ENCODE measurements at places on chromosomes 4 and X.
A peak's percentile ranks its signal among the peaks of the same experiment; 100 is the strongest.

DNA sequence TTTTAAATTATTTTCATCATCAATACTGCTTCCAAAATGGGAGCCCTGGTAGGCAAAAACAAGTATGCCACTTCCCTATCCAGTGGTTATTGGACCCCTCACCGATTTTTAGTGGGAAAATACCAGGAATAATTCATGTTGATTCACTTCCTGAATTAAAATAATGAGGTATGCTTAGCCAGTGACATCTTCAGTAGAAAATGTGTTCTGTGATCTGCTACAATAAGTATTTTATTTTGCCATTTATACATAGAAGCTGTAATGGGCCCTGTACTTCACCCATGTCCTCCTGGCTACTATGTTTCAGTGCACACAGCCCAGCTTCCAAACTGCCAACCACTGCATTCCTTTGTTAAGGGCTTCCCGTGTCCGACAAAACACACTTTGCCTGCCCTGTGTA, 41.0 kb upstream of the KLHL34 start:
- DNase-seq: no peak

DNA sequence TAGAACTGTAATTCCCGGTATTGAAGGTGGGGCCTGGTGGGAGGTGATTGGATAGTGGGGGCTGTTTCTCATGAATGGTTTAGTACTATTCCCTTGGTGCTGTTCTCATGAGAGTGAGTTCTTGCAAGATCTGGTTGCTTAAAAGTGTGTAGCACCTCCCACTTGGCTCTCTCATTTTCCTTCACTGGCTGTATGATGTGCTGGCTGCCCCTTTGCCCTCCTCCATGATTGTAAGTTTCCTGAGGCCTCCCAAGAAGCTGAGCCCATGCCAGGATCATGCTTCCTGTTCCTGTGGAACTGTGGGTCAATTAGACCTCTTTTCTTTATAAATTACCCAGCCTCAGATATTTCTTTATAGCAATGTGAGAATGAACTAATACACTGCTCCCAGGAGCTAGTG, 8.7 kb downstream of the ANXA10 start:
- no peak for DNase-seq

DNA sequence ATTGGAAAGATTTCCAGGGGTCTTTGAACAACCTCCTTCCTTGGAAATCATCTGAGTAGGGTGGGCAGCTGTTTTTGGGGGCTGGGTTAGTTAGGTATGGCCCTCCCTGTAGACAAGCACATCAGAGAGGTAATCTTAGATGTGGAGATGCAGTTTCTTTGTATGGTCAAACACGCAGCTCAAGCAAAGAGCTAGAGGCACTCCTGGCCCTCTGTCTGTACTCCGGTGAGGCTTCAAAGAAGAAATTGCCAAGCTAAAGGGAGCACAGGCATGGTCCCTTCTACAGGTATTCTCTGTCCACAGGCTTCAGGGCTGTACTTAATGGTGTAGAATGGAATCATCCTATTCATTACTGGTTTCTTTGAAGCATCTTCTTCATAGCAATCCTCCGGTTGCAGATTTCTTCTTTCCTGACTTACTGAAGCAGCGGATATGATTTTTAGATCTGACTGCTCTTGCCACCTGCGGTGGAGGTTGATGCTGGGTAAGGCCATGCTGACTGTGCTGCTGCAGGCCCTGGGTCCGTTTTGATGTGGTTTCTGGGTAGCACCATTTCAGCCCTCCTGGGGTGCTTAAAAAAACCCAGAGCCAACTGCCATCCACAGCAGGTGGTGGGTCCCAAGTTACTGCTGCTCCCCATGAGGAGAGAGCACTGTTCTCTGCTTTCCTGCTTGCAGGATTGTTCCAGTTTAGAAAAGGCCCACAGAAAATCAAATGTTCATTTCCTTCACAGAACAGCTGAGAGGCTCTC, 318.9 kb upstream of the GATB start:
- DNase-seq: no peak

DNA sequence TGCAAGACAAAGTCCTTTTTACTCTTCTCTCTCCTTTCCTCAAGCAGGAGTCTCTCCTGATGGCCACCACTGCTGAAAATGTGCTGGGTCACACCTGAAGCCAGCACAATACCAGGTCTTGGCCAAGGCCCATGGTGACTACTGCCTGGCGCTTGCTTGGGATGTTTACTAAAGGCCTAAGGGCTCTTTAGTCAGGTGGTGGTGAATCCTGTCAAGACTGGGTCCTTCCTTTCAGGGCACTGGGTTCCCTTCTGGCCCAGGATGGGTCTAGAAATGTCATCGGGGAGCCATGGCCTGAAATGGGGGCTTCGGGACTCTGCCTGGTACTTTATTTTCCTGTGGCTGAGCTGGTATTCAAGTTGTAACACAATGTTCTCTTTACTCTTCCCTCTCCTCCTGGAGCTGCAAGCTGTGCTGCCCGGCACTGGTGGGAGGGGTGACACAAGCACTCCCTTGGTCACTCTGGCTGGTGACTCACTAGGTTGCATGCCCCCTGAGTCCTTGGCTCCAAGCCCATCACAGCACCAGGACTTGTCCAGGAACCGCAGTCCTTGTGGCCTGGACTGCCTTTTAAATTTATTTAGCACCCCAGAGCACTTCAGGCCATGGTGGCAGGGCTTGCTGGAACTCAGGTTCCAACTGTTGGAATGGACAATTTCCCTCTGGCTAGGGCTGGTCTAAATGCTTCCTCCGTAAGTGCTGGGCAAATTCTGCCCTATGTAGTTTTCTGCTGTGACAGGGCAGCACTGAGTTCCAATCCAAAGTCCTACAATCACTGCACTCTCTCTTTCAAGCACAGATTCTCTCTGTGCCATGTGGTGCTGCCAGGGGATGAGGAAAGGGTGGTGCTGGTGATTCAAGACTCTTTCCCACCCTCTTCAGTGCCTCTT, 11.3 kb downstream of the ARL13A start:
- DNase-seq: peak; percentile 16

- DNase-seq: no peak
These were observed 39.2 kb downstream of the MTHFD2L start for GRCh38 chr4:74197080-74197479.

DNA sequence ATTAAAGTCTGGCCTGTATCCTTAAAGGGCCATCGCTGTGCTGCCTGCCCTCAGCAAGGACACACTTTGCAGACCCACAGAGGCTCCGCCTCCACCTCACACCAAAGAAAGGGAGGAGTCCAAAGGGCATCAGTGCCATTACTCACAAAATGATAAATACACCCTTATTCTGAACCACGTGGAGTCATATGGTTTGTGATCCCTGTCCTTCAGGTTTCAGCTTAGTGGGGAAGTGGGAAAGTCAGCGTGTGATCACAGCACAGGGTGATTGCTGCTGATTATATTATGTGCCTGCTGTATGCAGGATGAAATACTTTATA, 35.9 kb upstream of the MSANTD1 start:
- no peak for DNase-seq

DNA sequence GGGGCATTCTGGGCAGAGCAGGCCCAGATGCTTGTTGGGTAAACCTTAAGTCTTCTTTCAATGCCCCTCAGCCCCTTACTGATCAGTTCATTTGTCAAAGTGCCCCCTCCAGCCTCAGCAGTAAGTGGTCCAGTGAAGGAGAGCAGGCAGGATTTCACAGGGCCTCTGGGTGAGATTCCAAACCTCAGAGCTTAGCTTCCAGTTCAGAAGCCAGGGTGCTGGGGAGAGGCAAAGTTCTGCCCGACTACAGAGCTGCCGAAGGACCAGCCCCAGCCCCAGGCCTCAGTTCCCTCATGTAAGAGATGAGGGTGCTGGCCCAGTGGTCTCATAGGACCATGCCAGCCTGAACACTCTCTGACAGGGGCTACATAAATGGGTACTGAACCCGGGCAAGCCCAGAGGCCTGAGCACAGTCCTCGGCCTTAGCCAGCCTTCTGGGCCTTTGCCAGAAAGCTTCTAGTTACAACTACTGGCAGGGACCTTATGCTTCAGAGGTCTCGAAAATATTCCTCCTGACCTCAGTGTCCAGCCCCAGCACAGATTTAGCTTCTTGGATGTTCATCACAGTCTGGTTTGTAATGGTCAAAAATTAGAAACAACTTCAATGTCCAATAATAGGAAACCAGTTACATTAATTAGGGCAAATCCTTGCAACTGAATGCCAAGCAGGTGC, 851 bp upstream of the RIPPLY1 start:
- no peak for DNase-seq

DNA sequence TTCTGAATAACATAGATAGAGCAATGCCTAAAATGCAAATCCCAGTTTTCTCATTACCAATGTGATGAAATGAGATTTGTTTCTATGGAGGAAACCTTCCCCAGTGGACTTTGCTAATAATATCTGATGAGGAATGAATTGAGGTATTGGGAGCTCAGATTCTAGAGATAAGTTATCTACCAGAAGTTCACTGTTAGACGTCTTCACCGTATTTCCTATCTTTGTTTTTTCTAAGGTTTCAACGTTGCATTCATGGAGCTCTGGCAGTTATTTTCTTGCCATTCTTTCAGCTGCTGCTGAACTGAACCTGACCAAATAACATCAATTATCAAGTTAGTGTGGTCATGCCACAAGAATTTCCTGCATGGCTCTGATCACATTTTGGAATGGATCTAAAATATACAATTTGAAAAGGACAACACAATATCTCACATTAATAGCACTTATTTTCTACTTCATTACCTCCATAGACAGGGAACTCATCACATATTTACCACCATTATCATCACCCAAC, 511.8 kb upstream of the LCORL start:
- DNase-seq: no peak

- DNase-seq: no peak
These were observed 175.5 kb upstream of the GPRIN3 start for GRCh38 chr4:89482926-89483595.

GRCh38 chr4:112185334-112185733, 40.1 kb downstream of the FAM241A start:
- DNase-seq: no peak

DNA sequence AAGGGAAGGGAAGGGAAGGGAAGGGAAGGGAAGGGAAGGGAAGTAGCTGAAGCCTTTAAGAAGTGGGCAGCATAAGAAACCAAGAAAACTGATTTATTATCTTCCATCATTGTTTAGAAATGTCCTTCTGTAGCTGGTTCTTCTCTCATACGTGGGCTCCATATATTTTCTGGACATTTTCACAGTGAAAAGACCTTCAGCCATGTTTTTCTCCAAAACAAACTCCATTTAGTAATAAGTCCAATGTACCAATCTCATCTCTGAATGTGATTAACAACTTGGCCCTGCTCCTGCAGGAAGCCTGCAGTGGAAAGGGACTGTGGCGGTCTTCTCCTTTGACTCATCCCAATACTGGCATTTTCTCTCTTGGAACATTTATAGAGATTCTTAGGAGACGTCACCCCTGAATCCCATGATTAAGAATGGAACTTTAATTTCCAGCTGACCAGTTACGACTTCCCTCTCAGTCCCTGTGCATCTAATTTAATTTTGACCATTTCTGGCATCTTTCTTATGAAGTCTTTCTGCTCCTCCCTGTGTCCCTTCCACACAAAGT, 96.6 kb upstream of the GUCY1A1 start:
- no peak for DNase-seq

DNA sequence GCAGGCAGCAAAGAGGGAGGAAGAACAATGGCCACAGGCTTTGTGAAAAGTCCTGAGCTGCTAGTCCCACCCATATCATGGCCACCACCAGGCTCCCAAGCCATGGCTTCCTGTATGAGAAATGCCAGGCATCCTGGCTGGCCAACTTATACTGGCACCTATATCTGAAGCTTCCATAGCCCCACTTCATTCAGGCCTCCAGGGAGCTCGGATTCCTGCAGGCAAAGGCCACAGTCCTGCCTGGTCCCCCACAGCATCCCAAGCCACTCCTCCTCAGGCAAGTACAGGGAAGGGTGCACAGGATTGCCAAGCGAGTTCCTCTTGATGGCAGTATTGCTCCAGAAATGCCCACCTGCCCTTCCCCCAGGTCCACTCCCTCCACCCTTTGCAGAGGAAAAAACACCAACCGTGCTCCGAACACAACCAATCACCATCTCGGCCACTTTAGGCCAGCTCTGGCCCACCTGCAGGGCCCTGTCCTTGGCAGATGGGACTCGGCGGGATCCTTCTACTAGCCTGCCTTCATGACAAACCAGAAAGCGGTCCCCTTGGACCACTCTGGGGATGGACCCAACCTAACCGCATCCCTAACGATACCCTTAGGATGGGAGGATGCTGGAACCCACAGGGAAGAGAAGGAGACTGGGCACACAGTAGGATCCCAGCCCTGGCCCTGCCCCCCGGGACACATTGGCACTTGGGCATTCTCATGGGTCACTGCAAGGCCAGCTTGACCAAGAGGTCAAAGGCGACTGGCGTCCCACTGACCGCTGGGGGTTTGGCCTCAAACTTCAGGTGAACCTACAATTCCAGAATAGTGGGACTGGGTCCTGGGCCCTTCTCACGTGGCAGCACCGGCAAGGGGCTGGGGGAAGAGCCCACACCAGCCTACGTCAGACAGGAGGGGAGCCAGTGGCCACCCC, 220.4 kb upstream of the AGTR2 start:
- peak; percentile 56 for DNase-seq

- DNase-seq: peak; percentile 36
These were observed 28.0 kb downstream of the DMD start for GRCh38 chrX:33183361-33183760.

DNA sequence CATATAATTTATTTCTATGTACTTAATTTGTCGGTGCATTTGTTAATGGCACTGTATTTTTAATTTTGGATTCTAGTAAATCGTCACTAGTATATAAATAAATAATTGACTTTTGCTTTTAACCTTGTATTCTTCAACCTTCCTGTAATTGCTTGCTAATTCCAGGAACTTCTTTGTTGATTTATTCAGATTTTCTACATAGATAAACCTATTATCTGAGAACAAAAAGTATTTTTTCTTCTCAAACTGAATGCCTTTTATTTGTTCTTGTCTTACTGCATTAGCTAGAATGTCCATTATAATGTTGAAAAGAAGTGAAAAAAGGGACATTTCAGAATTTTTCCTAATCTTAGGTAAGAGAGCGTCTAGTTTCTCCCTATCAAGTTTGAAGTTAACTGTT, 839.1 kb downstream of the SH3BGRL start:
- DNase-seq: no peak
